ELF-1 (cell line): ENCODE measurements at places on chromosomes 1 and 21.

GRCh38 chr1:36864823-36865601 lies 169.3 kb downstream of the GRIK3 start:
- DNase-seq, result no peak

DNA sequence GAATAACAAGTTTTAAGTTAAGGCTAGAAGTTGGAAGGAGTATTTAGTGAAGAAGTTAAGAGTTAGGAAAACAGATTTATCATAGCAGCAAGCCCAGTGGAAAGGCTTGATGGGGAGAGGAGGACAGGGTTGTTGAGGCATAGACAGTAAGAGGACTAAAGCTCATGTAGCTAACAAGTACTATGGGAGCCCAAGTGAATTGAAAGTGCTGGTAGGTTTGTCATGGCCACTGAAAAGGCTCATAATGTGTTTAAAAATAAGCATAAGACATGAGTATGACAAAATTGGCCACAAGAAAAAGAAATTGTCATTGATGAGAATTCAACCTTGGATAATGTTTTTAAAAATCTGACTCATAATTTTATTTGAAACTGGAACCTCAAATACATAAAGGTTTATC lies 49.2 kb upstream of the CRB1 start:
- DNase-seq, result no peak

DNA sequence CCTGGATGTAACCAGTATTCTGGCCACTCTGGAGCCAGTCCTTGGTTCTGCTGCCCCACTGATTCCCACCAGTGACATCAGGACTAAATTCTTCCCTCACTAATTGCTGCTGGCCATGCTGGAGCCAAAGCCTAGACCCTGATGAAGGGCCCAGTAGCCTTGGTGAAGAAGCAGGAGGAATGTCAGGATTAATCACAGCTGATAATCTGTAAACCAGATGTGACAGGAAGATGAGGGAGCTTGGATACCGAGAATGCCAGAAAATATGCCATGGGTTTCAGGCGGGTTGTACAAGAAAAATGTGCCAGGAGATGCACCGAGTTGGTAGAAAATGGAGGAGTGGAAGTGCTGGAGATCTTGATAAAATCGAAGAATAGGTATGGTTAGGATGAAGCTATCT lies 119.0 kb upstream of the PPP2R5A start:
- DNase-seq, result no peak

GRCh38 chr1:162145280-162145965 lies 75.9 kb downstream of the NOS1AP start:
- peak; percentile 44 for DNase-seq

- no peak for DNase-seq
These were observed 10.1 kb upstream of the CITED4 start for GRCh38 chr1:40872276-40872675.

DNA sequence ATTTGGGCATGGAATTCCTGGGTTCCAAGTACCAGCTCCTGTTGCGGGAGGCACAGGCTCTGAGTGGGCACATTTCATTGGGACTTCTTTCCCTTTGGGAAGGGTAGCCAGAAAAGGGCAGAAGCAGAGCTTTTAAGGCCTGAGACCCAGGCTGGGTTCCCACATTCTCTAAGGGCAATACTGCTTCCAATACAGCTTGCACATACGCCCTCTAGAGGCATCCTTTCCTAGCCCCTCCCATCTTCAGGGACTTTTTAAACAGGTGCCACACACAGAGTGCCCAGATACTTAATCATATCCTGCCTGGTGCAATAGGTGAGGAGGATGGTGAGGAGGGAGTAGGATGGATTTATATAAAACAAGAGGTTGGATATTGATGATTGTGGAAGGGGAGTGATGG lies 5.7 kb downstream of the GPR88 start:
- peak; percentile 32 for DNase-seq

- no peak for DNase-seq
These were observed 25.3 kb downstream of the RBM11 start for GRCh38 chr21:14241297-14241696.

DNA sequence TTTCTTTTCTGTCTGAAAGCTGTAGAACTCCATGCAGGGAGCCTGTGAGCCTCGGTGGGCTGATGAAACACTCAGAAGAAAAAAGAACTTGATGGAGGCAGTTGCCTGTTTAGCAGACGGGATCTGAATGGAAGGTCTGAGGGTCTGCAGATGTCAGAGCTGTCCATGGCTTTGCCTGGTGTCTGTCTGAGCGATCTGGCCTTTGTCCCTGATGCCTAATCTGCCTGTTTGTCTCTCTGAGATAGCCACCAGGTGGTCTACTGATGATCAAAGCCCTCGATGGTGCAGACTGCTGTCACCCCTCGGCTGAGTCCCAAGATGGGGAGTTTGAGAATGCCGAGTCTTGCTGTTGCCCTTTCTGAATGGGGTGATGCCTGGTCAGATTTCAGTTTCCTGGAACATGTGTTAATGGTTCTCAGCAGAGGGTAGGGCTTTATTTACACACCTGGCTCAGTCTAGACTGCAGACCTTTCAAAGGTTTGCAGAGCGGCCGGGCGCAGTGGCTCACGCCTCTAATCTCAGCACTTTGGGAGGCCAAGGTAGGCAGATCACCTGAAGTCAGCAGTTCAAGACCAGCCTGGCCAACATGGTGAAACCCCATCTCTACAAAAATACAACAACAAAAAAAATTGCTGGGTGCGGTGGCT lies 90.4 kb downstream of the KIF26B start:
- no peak for DNase-seq
